ENCODE measurements at places on chromosomes 5 and 9.

GRCh38 chr9:132575005-132575609 is 7.3 kb upstream of the BARHL1 start:
- DNase-seq = peak; percentile 73

GRCh38 chr5:173704615-173705511 is 88.4 kb upstream of the BOD1 start:
- DNase-seq = no peak

- DNase-seq = no peak
These were observed 32.8 kb downstream of the PLAC8L1 start for GRCh38 chr5:146072595-146072994.

- DNase-seq = peak; percentile 86
These were observed 84.9 kb downstream of the TRPM3 start for GRCh38 chr9:71036501-71036900.

GRCh38 chr9:95181226-95181818 is 136.2 kb downstream of the FANCC start:
- peak; percentile 19 for DNase-seq

GRCh38 chr5:127802477-127802865 is 99.3 kb downstream of the CCDC192 start:
- DNase-seq = no peak

DNA sequence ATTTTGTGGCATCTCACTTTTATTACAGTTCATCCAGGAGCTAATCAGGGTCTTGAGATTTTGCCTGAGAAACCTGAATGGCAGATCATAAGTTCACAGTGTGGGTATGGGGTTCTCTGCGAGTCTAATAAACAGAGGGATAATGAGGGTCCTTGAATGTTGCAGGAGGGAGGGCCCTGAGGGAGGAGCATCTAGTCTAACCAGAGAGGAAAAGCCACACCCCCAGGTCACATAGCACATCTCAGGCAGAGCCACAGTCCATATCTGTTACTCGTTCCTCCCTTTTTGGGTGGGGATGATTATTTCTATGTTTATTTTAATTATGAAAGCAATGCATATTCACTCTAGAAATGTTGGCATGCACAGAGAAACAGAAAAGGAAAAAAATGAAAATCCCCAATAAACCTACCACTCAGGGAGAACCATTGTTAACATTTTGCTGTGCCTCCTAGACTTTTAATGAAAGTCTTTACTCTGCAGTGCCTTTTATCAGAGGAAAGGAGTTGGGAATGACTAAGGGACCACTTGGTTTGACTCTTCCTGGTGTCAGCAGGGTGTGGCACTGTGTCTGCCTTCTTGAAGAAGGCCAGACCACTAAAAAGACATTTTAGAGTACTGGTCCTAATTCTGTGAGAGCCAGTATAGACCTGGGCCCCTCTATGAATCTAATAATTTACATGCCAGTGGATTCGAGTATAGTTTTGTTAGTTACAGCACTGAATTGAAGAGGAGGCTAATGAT is 2.8 kb downstream of the GALNT12 start:
- no peak for DNase-seq

GRCh38 chr9:5582835-5583195 is 46.1 kb upstream of the RIC1 start:
- DNase-seq = no peak

DNA sequence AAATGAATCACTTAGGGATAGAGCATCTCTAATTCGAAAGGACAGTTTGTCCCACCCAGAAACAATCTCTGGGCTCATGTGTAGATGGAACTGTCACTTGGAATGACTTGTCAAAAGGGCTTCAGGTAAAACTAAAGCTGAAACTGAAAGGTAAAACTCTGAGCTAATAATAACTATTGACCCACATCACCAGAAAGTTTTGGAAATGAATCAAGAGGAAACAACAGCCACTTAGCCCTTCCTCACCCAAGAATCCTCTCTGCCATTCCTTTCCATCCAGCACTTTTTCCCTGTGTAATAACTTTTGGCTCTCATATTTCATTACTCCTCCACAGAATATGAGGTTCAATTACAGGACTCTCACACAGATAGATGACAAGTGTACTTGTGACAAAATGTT is 14.0 kb upstream of the GLRX start:
- no peak for DNase-seq

- peak; percentile 3 for DNase-seq
These were observed 89.1 kb downstream of the SLC24A2 start for GRCh38 chr9:19699756-19700155.

- no peak for DNase-seq
These were observed 288.3 kb upstream of the NR4A3 start for GRCh38 chr9:99533421-99533820.

DNA sequence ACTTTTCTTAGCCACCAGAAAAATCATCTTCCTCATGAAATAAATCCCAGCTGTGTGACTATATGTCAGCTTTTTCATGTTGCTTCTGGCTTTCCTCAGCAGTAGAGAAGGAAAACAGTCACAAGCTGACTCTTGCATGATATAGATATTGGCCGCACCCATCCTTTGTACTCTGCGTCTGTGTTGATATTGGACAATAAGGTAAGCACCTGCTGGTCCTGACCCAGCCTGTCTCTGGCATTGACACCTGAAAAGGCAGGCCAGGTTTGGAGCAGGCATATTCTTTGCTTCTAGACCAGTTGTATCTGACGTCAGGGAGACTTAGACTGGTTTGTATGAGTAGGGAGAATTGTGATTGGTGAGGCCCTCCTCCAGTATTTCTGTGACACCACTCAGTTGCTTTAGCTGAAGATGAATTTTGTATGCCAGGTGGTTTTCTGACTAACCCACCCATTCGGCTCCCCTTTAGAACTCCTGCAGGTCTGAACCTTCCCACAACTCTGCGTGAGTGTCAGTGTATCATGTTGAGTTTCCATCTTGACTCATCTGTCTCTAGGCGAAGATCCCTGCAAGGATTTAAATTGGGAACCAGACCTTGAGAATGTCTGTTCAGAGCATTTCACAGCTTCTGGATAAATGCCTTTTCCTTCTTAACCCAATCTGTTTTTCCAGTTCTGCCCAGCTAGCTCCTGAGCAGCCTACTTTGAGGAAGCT is 151.2 kb upstream of the RUSC2 start:
- no peak for DNase-seq

- no peak for DNase-seq
These were observed 11.9 kb upstream of the BTF3 start for GRCh38 chr5:73486119-73486899.

GRCh38 chr5:171907725-171908343 is 98.6 kb downstream of the FBXW11 start:
- DNase-seq = peak; percentile 79

DNA sequence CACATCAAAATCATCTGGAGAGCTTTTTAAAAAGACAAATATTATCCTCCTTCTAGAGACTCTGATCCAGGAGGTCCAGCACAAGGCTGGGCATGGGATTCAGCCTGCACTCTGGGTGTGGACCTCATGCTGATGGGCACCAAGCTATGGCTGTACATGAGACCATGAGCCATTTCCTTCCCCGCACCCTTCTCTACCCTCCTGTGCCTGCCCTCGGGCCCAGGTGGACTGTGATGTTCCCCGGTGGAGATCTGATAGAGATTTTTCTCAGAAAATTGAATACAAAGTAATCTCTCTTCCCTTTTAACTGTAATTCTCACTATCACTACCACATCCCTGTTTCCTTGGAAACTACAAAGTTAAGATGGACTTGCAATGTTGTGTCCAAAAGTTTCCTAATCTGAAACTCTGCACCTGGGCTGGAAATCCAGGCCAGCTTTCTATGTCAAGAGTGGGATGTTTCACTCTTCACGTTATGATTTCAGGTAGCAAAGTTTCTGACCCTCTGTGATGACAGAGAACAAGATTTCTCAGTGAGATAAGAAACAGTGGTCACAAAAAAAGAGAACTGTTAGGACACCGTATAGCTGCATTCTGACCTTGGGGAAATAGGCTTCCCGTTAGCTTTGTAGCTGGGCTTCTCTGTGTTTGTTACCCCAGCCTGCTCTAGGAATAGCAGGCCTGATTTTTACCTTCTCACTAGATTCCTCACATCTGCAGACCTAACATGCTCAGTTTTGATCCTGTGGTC is 11.5 kb downstream of the SFXN1 start:
- DNase-seq = no peak

DNA sequence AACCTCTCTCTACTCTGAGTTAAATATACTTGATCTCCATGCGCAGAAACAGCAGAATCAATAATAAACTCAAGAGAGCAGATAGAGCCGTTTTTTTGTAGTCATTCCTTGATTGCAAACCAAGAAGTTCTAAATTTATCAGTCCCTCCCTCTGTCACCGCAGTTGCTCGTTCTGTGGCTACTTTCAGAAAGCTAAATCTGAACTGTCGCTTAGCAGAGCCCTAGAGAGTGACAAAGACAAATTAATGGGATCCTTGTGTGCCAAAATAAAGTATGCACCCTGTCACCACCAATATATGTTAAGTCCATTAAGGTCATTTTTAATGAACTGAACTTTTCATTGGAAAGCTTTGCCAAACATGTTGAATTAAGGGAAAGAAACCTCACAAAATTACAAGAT is 218.3 kb downstream of the ADAMTSL1 start:
- no peak for DNase-seq

GRCh38 chr9:4859035-4859434 is 66.3 kb downstream of the RCL1 start:
- DNase-seq = no peak

DNA sequence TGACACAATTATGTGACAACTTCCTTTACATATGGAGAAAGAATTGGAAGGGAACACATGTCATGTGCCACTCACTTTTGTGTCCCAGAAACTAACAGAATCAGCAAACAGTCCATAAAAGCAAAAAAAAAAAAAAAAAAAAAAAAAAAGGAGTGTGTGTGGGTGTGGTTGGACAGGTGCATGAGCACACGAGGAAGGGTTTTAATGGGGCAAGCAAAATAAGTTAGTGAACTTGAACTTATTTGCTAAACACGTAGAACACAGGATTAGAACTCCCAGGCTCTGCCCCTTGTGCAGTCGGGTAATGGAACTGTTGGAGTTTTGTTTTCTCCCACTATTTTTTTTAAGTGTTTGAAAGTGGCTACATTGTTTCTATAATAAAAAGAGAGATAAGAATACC is 74.8 kb upstream of the PJA2 start:
- DNase-seq = no peak

DNA sequence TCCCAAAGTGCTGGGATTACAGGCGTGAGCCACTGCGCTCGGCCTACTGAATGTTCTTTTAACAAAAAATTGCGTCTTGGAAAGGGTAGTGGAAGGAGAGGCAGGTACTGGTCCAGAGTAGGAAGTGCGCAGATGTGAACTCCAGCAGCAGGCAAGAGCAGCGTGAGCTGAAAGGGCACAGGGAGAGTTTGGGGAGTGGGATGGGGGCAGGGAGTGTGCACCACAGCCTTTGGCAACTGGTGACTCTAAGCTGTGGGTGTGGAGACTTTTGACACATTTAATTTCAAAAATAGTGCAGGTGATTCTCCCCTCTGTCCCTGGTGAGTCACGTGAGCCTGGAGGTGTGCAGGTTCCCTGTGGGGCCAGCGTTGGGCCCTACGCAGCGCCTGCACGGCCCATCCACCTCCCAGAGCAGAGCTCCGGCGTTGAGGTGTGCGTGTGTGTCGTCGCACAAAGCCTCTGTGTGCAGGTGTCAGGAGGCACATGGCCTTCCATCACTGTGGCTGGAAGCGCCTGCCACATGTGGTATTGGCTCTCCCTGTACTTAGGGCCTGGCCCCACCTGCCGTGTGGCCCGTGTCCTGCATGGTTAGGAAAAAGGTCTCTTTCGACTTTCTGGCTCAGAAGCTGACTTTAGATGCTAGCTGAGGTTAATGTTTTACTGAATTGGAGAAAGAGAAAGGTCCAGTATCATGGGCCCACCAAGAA is 11.5 kb downstream of the SQSTM1 start:
- DNase-seq = no peak

DNA sequence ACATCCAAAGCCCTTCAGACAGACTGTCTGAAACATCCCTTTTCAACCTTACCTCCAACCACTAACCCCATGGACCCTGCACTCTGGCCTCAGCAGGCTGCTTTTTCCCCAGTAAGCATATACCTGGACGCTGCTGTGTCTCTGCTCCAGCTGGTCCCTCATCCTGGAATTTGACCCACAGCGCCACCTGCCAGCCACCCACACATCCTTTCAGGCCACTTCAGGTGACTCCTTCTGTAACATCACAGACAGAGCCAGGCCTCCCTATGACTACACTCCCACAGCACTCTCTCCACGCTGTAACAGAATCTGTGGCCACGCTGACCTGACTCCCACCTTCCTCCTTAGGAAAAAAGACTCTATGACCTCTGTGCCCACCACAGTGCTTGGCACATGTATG is 3.4 kb downstream of the MGAT1 start:
- DNase-seq = peak; percentile 49

DNA sequence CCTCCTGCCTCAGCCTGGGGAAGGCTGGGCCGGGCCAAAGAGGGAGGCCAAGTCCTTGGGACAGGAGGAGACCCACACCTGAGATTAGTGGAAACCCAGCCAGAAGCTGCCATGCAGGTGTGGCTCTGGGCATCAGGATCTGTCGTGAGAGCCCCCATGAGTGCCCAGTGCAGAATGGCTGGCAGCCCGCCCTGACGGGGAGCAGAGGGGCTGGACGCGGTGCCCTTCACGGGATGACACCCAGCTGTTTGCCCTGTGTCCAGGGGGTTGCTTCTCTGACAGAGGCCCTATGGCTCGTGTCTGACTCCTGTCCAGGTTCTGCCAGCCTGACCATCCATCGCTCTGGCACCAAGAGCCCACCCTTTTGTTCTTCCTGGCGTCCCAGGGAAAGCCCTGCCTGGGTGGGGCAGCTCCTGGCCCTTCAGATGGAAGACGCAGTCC is 8.5 kb downstream of the DIPK1B start:
- no peak for DNase-seq

DNA sequence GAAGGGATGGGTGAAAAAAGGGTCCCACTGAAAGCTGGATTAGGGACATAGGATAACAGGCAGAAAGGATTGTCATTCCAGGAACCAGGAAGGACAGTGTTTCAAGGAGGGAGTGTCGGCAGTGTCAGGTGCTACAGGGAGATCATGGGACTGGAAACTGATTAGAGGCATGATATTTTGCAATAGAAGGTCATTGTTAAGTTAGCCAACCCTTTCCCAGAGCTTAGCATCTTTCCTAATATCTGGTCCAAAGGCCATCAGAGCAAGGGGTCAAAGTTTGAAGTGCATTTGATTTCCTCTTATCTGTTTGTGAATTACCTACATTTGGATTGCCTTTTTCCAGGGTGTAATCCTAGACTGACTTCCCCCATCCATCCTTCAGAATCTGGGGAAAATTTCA is 91.3 kb downstream of the DOCK2 start:
- no peak for DNase-seq

All from MCF 10A (cell line).